ENCODE measurements at places on chromosomes 6 and 20. TPM values are rescaled to one million over a fixed set of nuclear protein-coding genes. Genes with fewer than 3 reads are reported as not detected.

The SLC4A11 gene
- total RNA-seq: 0.65 TPM

The C6orf15 gene
- not detected for total RNA-seq

The NHSL1 gene
- not detected for total RNA-seq

The PRKN gene
- 3.4 TPM for total RNA-seq

The PNLDC1 gene
- total RNA-seq: not detected

The SLPI gene
- total RNA-seq: not detected
